Left kidney (tissue), 8 donors: ENCODE measurements at places on chromosomes 1 and 21.

- DNase-seq = peak; percentile 88
These were observed 96.6 kb downstream of the FGGY start for GRCh38 chr1:59393211-59394180.

GRCh38 chr1:113677250-113678158 lies 81.8 kb downstream of the PHTF1 start:
- peak; percentile 74 for DNase-seq

DNA sequence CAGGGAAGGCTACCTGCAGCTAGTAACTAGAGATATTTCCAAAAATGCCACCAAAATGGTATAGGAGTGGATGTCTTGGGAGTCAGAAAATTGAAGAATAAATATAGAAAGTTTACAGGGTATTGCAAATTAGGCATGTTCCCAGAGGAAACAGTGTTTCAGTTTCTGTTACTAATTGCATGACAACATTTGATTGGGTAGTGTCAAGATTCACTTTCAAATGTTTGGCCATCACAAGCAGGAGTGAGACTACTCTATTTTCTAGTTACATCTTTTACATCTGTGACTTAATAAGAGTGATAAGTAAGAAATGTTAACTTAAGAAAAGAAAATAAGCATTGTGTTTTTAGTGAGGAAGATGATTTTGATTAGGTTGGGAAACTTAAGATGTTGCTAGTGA lies 30.2 kb downstream of the AMY1C start:
- no peak for DNase-seq

- no peak for DNase-seq
These were observed 36.1 kb downstream of the LRRC40 start for GRCh38 chr1:70169018-70169839.

DNA sequence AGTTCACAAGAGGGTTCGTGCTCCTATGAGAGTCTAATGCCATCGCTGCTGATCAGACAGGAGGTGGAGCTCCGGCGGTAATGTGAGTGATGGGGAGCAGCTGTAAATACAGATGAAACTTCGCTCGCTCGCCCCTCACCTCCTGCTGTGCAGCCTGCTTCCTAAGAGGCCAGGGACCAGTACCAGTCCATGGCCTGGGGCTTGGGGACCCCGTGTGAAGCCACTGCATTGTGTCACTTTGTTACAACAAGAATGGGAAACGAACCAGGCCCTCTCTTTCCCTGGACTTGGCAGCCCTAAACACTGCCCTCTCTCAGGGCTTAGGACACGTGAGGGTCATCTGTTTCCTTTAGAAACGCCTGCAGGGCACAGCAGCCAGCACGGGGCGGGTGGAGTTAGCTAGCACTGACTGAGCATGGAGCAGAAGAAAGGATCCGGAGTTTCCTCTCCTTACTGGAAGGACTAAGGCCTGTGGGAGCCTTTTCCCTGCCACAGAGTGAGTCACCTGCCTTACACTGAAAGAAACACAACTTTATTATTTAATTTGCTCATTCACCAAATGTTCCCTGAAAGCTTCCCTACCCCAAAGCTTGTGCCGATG lies 185.2 kb upstream of the TMEM51 start:
- no peak for DNase-seq

GRCh38 chr1:103937763-103938357 lies 188.2 kb downstream of the AMY1C start:
- DNase-seq = no peak

GRCh38 chr21:34511787-34512455 lies at the start of gene KCNE1:
KCNE1 (minus strand) TSS chr21:34512210; CDS start chr21:34449634, 62,576 bp downstream.
- DNase-seq = no peak

- DNase-seq = no peak
These were observed 496 bp upstream of the TNNI1 start for GRCh38 chr1:201422026-201422425.

DNA sequence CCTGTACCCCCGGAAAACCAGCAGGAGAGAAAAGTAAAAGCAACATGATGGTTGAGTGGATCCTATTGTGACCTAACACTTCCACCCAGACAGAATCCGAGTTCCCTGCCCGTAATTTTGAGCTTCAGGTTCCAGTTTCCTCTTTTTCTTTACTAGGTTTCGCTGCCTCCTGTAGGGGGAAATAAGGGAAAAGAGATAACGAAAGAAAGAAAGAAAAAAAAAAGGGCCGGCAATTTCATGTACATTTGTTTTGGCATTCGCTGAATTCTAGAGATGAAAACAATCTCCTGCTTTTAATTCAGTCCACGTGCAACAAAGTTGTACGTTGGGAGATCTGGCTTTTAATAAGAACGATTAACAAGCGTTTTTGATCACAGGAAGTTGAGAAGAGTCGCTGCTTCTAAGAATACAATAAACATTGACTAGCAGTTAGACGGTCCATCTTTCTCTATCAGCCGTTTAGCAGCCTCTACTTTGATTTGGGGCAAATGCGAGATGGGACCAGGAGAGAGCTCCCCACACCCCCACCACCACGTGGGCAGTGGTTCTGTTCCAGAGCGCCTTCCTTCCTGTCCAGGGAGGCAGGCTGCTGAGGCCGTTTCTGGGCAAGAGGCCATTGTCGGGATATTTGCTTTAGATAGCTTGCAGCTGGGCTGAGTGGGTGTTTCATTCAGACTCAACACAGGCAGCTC lies 155.9 kb upstream of the RUNX1 start:
- DNase-seq = peak; percentile 66

- no peak for DNase-seq
These were observed 661.3 kb upstream of the USP24 start for GRCh38 chr1:55876276-55877060.

- DNase-seq = peak; percentile 63
These were observed 13.4 kb upstream of the NOS1AP start for GRCh38 chr1:162056043-162056442.

- no peak for DNase-seq
These were observed 281.4 kb downstream of the AJAP1 start for GRCh38 chr1:4935807-4936206.

DNA sequence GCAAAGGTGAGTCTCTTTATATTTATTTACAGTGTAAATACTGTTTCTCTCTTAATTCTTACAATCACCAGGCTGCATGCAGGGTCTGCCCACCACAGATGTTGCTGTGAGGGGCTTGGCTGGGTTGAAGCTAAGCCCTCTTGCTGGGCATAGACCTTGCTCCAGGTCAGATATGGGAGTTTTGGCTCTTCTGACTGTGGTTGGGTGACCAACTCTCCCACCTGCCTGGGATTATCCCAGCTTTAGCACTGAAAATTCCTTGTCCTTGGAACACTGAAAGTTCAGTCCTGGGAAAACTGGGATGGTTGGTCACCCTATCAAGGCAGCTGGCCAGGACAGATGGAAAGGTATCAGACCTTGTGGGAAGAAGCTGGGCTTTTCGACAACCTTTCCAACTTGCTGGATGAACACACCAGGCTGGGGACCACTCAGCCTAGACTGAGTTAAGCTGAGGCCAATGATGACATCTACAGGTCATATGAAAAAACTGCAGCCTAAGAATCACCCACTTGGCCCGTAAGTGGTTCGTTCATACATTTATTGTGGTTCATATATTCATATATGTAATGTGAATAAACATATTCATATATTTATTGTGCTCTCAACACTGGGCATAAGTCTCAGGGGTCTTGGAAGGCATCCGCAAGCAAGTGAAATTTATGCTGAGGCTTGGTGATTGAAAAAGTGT lies 26.6 kb upstream of the HPDL start:
- peak; percentile 74 for DNase-seq

DNA sequence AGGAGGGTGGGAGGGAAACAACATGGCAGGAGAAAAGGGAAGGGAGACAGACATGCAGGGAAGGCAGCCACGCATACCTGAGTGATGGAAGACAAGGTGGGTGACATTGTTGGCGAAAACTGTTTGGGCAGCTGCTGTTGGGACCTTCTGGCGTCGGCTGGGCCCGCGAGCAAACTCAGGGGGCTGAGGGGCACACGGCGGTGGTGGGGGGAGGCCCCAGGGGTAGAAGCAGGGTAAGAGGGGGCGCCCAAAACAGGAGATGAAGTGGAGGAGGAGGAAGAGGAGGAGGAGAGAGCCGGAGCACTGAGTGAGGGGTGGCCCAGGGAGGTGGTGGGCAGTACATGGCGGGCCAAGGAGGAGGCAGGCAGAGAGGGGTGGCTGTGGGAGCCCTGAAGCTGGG lies 4.7 kb upstream of the DENND4B start:
- DNase-seq = no peak

GRCh38 chr1:228157729-228158126 lies 7.9 kb upstream of the IBA57 start:
- DNase-seq = no peak
